SK-N-MC (cell line): ENCODE measurements at places on chromosomes 4 and X.

DNA sequence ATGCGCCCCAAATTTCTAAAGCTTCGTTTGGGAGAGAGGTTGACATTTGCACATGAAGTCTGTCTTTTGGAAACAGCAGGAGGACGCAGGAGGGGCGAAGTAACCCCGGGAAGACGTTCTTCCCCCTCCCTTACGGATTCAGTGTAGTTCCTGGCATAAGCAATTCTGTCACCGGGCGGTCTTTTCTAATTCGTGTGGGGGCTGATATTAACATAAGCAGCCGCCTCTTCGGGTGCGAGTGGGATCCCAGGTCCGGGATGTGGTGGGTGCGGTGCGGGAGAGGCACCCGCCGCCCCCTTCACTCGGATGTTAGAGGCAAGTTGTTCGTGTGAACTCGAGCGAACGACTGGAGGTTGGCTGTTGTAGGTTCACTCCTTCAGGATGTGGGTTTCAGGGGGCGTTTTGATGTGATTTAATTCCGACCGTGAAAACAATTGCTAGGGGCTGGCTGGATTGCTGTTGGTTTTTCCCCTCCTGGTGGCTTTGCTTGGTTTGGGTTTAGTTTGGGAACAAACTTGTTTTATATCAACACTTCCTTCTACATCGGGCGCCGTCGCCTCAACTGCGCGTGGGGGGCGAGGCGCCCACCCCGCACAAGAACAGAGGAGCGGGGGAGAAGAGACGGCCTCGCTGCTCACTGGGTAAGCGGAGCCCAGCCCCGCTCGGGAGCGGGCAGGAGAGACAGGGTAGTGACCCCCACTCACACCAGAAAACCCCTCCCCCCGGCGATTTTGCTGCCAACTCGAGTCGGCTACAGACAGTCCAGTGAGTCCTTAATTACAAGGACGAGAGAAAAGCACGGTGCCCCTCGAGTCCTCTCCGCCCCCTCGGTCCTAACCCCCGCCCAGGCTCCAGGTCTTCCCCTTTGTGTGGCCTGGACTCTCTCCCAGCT lies 2.9 kb upstream of the LEF1 start:
- DNase-seq: no peak

DNA sequence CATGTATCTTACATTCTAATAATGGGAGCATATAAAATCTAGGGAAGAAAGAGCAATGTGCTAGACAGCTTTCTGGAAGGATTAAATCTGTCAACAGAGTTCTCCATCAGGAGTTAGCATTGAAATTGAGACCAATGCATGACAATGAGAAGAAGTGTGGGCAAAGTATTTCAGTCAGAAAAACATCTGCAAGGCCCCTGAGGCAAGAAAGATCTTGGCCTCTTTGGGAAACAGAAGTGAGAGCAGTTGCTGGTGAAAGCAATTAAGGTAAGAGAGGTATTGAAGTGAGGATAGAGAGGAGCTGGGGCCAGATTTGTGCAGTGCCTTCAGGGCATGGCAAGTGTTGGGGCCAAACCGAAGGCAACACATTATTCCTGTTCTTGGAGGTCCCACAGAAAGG lies 999.1 kb downstream of the STPG2 start:
- no peak for DNase-seq

DNA sequence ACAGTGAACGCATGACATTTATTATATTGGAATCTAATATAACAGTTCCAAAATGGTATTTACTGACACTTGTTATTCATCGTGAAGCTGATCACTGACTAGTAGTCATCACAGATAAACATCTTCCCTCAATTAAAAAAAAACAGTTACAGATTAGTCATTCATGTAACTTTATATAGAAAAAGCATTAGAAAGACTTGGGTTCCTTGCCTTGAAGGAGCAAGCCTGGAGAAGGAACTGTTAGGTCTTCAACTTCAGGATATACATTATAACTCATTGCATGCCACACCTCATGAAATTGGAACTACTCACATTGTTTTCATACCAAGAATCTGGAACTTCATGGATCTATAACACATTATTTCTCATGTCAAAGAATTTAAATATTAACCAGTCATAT lies 317.7 kb downstream of the CCSER1 start:
- DNase-seq: no peak

DNA sequence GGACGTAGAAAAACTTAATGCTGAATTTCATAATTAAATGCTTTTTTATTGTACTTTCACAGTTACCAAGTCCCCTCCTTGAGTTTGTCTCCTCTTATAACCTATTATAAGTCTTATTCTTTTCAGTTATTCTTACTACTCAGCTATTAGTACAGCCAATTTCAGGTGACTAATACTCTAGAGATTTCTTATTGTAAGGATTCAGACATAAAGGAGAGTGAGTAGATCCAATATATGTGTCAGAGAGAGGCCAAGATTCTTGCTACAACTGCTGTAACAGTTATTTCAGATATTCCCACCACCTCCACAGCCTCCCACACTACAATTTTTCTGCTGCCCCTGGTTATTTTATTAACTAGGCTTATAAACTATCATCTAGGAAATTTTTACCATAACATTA lies 274.5 kb downstream of the GPAT3 start:
- no peak for DNase-seq

DNA sequence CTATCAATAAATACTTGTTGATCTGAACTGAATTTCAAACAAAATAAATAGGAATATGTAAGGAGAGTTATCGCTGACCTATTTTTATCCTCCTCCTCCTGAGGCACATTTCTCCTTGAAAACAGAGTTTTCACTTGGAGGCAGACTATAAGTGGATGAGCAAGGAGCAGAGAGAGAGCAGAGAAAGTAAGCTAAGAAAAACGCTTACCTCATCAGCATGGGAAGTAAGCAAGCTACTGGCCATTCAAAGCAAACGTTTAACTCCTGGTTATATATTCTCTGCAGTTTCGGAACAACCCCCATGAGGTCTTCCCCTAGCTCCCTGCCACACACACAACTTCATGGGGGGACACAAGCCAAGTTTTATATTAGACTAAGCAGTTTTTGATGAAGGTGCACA lies 13.2 kb downstream of the ZDHHC9 start:
- DNase-seq: no peak

DNA sequence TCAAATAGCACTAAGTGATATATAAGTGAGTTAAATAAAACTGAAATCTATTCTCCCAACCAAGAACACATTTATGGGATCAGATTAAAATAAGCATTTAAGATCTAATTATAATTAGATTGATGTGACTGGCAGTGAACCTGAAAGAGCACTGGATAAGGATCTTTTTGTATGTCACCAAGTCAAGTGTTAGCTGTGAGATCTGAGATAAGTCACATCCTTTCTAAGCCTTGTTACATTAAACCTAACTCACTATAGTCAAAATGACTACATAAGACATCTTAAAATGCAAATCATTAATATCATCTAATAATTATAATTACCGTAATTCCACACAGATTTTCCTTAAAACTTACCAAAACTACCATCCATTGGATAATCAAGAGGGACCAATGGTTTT lies 1.6 kb downstream of the CCNA2 start:
- DNase-seq: no peak

GRCh38 chr4:76078033-76078613 lies 3.6 kb downstream of the ART3 start:
- DNase-seq: no peak

- no peak for DNase-seq
These were observed 64.9 kb upstream of the NPY2R start for GRCh38 chr4:155143512-155143911.

- no peak for DNase-seq
These were observed 62.7 kb downstream of the TMEM131L start for GRCh38 chr4:153528705-153529485.

GRCh38 chr4:40822420-40823166 lies 72.8 kb downstream of the NSUN7 start:
- no peak for DNase-seq
